ENCODE measurements at places on chromosomes 7 and 10. TPM values are rescaled to one million over a fixed set of nuclear protein-coding genes. Genes with fewer than 3 reads are reported as not detected.

GRCh38 chr7:82275342-82275741 lies 168.2 kb downstream of the CACNA2D1 start:
- DNase-seq: no peak

LRRTM3 gene
- total RNA-seq: not detected

SUN3 gene
- total RNA-seq: not detected

POLR3A gene
- 29.1 TPM for total RNA-seq

AOC1 gene
- total RNA-seq: 4.5 TPM

DNA2 gene
- total RNA-seq: 85.5 TPM

- no peak for DNase-seq
These were observed 348.5 kb downstream of the GRID1 start for GRCh38 chr10:86017841-86018734.

DNA sequence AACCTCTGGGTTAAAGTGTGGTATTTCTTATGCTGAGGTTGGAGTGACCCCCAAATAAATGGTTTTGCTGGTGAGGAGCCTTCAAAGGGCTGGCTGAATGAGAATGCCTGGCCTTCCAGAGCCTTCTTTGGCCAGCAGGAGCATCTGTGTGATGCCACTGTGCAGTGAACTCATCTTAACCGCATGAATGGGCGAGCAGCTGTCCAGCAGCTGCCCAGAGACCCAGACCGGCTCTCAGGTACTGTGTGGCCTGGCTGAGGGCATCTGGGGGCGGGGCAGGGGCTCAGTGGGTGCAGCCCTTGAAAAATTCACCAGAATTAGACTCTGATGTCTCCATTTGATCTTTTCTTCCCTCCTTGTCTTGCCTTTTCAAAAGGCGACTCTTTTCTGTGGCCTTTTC lies 59.0 kb downstream of the SYPL1 start:
- DNase-seq: no peak

DNA sequence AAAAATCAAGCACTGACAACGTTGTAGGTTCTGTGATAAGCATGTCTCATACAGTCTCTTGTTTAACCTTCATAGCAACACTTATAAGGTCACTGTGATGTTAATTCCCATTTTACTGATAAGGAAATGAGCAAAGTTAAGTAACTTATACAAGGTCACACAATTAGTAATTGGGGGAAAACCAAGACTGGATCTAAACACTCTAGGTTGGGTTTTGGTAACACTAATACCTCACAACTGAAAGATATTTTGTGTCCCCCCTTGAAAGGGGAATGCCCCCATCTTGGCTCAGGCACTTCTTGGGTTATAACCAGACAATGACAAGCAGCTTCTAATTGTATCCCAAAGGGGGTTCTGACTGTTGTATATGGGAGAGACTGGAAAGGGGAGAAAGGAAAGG lies 36.0 kb upstream of the ABCB4 start:
- no peak for DNase-seq

STEAP1B gene
- 1.7 TPM for total RNA-seq

GRCh38 chr10:7243873-7244272 lies 167.0 kb downstream of the SFMBT2 start:
- no peak for DNase-seq

- DNase-seq: peak; percentile 41
These were observed 22.7 kb downstream of the FAM237B start for GRCh38 chr7:90298145-90299038.

- DNase-seq: no peak
These were observed 8.1 kb downstream of the FAM131B start for GRCh38 chr7:143354376-143354775.

- DNase-seq: no peak
These were observed 46.8 kb downstream of the CAMK2B start for GRCh38 chr7:44278451-44279161.

GRCh38 chr10:44368637-44369036 lies 16.3 kb downstream of the CXCL12 start:
- no peak for DNase-seq

DNA sequence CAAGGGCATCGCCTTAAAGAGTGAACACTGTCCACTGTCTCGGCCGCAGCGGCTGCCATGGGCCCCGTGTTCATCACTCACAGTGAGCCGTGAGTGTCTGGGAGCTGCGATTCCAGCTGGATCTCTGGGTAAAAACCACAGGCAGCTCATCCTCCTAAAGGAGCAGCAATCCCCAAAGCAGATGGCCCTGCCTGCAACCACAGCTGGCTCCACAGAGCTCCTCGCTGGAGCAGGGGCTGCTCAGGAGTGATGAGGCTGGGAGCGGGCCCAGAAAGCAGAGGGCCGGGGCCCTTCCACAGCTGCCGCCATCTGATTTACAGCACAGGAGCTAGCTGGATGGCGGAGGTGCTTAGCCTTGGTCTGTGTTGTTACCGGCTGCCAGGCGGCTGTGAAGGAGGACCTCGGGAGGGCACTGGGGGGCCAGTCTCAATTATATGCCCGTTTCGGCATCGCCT lies 6.6 kb upstream of the TMEM184A start:
- DNase-seq: no peak

DNA sequence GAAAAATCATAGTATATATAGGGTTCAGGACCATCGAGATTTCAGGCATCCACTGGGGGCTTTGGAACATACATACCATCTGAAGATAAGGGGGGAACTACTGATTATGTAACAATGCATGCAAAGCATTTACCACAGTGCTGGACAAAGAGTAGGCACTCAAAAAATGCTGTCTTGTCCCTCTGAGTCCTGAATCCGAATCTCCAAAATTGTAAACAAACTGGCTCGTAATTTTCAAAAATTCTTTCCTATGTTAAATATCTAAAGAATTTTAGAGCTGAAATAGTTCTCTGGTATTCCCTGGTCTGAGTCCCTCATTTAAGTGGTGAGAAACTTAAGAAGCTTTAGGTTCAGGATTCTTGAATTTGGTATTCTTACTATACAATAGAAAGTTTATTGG lies 167.8 kb upstream of the ASAH2 start:
- no peak for DNase-seq

TFR2 gene
- 9.7 TPM for total RNA-seq

All from Caco-2 (cell line).